ENCODE measurements at places on chromosomes 3 and 15.
A peak's percentile ranks its signal among the peaks of the same experiment; 100 is the strongest.

DNA sequence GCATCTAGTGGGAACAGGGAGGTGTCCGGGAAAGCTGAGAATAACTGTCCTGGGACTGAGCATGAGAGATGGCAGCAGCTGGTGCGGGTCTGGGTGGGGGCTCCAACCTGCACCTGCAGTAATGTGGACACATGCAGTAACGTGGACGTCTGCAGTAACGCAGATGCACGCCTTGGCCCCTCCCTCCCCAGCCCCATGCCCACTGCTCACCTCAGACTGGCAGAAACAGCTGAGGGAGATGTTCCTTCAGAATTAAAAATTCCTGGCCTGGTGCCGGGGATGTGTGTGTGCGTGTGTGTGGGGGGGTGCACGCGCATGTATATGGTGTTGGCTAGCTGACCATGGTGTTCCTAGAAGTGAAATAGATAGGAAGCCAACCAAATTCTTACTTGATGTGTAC is 86.7 kb upstream of the OXTR start:
- DNase-seq = no peak

DNA sequence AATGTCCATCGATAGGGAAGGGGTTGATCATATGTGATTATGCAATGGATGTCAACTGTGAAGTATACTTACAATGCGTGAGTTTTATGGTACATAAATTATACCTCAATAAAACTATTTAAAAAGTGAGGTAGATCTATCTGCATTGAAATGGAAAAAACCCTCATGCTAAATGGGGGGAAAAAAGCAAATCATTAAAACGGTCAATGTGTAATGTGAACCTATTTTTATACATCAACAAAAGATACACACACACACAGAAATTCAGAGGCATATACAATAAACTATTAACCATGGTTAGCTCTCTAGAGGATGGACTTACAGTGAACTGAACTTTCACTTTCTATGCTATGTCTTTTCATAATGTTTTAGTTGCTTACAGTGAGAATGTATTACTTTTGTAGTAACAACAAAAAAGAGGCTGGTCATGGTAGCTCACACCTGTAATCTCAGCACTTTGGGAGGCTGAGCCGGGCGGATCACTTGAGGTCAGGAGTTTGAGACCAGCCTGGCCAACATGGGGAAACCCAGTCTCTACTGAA is 23.1 kb downstream of the STIMATE start:
- DNase-seq = no peak

- no peak for DNase-seq
These were observed 9.9 kb downstream of the RARB start for GRCh38 chr3:25437953-25438352.

GRCh38 chr15:100861511-100861991 is 18.1 kb upstream of the ALDH1A3 start:
- DNase-seq = no peak

DNA sequence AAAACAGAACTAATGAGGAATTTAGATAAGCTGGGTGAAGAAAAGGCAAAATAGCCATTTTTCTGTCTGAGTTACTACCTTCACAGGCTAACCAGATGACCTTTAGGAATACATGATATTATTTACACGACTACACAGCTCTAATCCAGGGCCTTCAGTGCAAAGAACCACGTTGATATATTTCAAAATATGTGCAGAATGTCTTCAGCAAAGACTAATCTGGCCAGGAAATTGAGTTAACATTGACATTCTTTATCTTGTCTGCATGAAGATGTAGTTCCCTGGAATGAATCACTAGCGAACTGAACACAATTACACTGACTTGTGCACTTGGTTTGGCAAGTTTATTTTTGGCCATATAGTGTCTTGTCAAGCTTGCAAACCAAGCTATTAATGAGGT is 41.5 kb downstream of the PDHB start:
- peak; percentile 53 for DNase-seq

DNA sequence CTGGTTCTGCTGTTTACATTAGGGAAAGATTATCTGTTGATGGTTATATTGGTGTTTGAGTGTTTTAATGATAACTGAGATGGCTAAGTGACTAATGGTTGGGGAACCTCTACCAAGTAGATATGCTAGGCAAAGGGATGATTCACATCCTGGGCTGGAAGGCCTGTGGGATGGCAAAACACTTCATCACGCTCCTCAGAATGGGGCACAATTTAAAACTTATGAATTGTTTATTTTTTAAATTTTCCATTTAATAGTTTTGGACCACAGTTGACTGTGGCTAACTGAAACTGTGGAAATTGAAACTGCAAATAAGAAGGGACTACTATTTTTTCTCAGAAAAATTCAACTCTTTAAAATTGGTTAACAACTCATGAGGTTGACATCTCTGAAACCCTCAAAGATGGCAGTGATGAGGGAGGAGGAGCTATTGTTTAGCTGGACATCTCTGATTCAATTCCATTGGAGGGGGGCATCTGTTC is 100.5 kb upstream of the ZBED2 start:
- DNase-seq = peak; percentile 81

DNA sequence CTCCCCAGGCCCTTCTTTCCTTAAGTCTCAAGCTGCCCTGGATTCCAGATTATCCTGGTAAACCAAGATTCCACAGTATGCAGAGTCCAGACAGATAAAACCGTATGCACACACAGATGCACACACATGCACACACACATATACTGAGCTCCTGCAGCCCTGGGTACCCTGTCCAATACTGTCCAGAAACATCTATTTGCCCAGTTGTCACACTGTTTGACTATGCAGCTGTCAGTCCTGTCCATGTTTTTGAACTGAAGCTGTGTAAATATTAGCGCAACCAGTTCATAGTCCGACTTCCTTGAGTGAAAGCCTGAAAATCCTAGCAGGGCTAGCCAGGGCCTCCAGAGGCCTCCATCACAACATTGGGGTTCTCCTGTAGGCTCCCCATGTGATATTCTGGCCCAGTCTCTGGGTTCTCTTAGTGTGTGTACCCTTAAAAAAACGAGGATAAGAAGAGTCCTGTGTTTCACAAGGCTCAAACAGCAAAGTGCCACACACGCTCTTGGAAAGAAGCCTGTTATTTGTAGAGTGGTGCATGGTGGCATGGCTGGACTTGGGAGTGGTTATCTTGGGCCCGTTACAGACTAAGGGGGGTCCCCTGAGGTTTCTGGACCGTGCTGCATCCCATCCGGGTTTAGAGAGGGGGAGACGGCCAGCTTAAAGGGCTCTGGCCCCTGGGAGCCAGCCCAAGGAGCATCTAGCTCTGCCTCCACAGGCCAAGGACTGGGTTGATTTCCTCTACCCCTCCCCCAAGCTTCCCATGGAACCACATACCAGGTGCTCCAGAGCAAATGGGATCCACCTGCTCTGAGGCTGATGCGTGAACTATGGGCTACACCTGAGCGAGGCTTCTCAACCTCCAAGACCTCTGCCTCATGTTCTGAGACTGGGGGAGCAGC is 108.3 kb downstream of the IQSEC1 start:
- no peak for DNase-seq

GRCh38 chr3:131898346-131898745 is 136.5 kb downstream of the CPNE4 start:
- DNase-seq = peak; percentile 46

DNA sequence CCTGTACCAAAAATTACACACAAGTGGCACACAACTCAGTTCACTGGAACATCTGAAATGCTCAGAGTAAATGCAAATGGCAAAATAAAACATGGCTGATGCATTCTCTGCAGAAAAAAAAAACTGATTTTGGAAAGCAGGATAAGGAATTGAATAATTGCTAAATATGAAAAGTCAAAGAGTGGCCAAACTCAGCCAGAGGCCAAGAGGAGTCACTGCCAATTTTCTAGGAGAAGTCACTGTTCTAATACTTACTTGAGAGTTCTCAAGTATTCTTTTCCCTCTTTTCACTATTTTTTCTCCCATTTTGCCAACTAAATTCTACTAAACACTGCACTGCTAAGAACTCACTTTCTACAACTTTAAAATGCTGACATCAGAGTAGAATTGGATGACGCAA is 1018.6 kb downstream of the TUSC7 start:
- no peak for DNase-seq
